ENCODE measurements at places on chromosomes 1 and 21.
A peak's percentile ranks its signal among the peaks of the same experiment; 100 is the strongest.

- no peak for DNase-seq
Observed at GRCh38 chr21:15498455-15498854, 231.3 kb upstream of the USP25 start.

DNA sequence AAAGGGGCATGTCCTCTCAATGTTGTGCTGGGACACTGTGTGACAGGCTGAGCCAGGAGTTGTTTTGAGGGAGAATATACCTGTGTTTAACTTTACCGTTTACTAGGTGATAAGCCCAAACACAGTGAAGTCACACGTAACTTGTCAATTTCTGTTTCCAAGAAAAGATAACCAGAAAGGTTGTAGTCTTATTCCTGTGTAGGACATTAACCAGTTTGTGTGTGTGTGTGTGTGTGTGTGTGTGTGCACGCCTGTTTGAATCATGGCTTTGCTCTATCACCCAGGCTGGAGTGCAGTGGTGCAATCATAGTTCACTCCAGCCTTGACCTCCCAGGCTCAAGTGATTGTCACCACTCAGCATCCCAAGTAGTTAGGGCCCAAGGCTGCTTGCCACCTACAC is 83.6 kb downstream of the MRPS6 start:
- DNase-seq, result no peak

DNA sequence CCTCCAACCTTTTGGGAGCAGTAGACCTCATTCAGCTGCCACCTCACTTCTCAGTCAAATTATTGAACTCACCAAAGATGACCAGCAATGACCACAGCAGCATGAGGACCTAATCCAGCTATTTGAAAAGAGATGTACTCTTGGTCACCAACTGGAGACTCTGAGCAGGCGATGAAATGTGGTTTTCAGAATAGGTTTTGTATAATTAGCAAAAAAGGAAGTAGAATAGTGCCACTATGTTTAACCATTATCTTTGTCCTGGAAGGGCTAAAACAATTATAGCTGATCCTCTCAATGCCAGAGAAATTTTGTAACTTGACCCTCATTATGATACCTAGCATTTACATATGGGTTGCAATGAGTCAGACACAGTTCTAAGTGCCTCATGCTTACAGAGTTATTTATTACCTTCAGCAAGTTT is at the start of gene FCRL2:
Gene FCRL2, minus strand, starts transcription at position 162 of the 421 bp plus-strand sequence. Its CDS starts 59 bp downstream, at position 103.
- DNase-seq, result no peak

- no peak for DNase-seq
Observed at GRCh38 chr21:46121286-46122221, 23.6 kb downstream of the COL6A2 start.

GRCh38 chr1:66831529-66832239 is 30.6 kb upstream of the INSL5 start:
- DNase-seq, result no peak

DNA sequence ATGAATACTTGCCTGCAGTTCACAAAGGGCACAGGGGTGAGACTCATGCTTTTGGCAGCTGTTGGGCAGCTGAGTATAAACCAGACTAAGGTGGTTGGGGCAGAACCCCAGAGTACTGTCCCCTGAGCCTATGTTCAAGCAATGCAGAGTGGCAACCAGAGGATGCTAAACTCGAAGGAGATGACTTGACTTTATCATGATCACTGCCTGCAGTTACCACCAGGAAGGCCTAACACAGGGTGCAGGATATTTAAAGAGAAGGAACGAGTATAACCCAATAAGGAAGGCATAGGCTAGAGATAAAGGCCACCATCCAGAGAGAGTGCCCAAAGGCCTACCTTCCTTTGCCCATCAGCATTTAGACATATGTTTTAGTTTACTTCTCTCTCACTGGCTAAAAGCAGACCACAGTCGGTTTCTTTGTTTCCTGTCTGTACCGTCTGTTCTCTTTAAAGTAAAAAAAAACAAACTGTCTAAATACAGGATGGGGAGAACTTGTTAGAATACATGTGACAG is 83.3 kb downstream of the MPZL1 start:
- no peak for DNase-seq

- no peak for DNase-seq
Observed at GRCh38 chr1:200314085-200314750, 95.6 kb downstream of the ZNF281 start.

GRCh38 chr1:228176024-228176395 is 10.4 kb downstream of the IBA57 start:
- DNase-seq, result no peak

GRCh38 chr1:189205863-189206262 is 1271.8 kb downstream of the BRINP3 start:
- DNase-seq, result no peak

DNA sequence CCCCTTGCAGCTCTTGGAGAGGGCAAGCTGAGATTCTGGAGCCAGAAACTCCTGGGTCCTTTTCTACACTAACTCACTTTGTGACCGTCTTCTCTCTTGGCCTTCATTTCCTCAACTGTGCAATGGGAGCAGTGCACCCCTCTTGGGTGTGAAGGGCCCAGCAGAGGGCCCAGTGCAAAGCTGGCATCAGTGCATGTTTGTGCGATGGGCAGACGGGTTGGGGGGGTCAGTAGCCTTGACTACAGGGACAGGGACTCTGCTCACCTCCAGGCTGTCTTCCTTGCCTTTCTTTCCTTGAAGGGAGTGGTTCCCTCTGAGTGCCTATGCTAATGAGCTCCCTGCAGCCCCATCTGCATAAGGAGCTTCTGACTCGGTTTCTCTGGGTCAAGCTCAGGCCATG is 51.0 kb downstream of the EDN2 start:
- DNase-seq, result no peak

- DNase-seq, result no peak
Observed at GRCh38 chr1:77636864-77637263, 45.6 kb downstream of the ZZZ3 start.

GRCh38 chr1:210907251-210907805 is 226.6 kb downstream of the KCNH1 start:
- no peak for DNase-seq

GRCh38 chr1:158007667-158008386 is 14.4 kb downstream of the KIRREL1 start:
- DNase-seq, result no peak

DNA sequence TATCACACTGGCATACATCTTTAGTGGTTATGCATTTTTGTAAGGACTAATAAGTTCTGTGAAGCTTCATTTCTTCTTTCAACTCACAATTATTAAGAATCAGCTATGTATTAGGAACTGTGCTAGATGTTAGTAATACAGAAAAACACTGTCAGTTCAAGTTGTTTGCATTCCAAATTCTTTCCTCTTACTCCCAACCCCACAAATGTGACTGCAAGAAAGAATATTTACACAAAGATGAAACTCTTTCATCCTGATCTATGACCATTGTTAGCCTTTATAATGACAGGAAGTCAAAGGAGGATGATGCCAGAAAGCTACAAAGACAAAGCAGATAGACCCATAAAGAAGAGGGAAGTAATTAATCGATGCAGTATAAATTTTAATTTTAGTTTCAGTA is 21.0 kb upstream of the GADD45A start:
- no peak for DNase-seq

GRCh38 chr1:18279351-18280074 is 171.9 kb downstream of the IGSF21 start:
- no peak for DNase-seq

DNA sequence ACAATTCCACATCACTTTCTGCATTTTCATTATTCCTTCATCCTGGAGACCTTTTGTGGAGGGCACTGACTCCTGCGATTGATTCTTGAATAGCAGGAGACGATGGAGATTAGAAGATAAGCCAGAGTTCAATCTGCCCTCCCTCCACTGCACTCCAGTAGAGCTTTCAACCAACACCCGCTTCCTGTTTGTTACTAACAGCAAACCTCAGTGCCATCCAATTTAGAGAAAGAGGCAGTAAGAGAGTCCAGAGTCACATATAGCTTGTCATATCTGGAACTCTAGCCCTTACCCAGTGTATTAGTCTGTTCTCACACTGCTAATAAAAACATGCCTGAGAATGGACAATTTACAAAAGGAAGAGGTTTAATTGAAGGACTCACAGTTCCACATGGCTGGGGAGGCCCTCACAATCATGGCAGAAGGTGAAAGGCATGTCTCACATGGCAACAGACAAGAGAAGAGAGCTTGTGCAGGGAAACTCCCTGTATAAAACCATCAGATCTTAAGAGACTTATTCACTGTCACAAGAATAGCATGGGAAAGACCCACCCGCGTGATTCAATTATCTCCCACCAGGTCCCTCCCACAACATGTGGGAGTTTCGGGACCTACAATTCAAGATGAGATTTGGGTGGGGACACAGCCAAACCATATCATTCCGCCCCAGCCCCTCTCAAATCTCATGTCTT is 55.9 kb downstream of the PCBP3 start:
- no peak for DNase-seq

- DNase-seq, result no peak
Observed at GRCh38 chr21:40299451-40299850, 432.2 kb downstream of the PCP4 start.

GRCh38 chr1:222975472-222976122 is 160.8 kb downstream of the DISP1 start:
- no peak for DNase-seq

- no peak for DNase-seq
Observed at GRCh38 chr1:76390456-76390855, 315.9 kb downstream of the ST6GALNAC3 start.

DNA sequence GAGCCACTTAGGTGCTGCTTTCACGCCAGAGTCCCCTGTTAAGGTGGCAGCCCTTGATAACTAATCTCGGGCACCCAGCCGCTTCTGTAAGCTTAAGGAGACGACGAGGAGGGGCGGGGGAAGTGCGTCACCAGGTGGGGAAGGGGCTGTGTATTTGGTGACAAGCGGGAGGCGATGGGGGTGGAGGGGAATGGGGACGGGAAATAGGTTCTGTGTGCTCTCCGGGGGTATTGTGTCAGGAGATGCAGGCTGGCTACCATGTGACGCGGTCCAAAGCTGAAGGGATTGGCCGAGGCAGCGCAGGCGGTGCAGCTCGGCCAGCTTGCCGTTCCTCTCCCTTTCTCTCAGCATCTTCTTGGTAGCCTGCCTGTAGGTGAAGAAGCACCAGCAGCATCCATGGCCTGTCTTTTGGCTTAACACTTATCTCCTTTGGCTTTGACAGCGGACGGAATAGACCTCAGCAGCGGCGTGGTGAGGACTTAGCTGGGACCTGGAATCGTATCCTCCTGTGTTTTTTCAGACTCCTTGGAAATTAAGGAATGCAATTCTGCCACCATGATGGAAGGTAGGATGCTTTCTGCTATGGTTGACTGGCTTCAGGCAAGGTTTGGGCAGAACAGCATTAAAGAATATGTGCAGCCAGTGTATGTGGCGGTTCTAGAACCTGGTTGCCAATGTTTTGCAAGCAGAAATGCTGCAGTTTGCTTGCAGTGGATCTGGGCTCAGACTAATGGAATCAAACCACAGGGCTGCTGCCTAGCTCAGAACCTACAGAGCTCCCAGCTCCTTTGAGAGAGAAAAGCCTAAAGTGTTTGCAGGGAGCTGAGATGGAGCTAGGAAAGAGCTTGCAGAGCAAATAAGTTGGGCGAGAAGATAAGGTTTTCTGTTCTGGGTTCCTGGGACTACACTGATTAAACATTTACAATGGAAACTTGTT is at the start of gene SGIP1:
Gene SGIP1, plus strand, starts transcription at position 350 of the 937 bp plus-strand sequence. Its CDS starts 206 bp downstream, at position 556.
- DNase-seq, result no peak

- no peak for DNase-seq
Observed at GRCh38 chr1:28173151-28173979, 3.1 kb downstream of the PTAFR start.

DNA sequence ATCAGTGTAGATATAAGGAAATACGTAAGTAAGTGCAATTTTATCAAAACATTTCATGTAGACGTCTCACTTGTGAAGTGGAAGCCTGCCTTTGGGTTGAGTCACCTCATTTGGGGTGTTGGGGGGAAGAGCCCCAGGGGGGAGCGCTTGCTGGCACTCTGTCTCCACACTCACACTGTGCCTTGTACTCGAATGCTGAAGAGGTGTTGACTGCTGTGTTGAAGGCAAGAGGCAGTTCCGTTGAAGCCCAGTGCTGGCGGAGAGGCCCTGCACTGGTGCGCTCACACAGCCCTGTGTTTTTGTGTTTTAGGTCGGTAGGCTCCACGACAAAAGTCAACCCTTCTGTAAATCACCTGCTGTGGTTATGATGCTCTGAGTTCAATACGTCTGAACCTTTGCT is 131.9 kb upstream of the COL6A1 start:
- DNase-seq, result no peak

- no peak for DNase-seq
Observed at GRCh38 chr1:117017062-117017461, 15.5 kb downstream of the CD101 start.

DNA sequence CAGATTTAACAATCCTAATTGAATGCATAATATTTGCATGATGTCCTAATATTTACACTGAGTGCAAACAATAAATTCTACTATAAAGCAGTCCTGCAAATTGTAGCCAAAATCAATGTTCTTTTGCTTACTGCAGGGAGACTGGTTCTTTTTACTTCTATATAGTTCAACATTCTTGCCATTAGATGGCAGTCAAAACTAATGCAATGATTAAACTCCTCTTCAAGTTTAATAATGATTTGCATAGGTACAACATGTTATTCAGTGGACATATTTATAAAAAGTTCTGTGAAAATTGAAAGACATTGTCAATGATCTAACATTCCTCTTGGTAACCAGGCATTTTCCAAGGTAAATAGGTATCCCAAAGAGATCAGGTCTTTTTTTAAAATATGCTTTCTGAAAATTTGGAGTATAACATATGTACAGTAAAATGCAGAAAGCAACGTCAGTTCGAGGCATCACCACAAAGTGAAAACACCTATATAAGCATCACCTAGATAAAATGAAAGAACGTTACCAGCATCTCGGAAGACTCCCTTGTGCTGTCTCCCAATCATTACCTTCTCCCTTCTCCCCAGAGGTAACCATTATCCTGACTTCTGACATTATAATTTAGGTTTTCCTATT is 9.8 kb upstream of the FNBP1L start:
- peak; percentile 10 for DNase-seq

DNA sequence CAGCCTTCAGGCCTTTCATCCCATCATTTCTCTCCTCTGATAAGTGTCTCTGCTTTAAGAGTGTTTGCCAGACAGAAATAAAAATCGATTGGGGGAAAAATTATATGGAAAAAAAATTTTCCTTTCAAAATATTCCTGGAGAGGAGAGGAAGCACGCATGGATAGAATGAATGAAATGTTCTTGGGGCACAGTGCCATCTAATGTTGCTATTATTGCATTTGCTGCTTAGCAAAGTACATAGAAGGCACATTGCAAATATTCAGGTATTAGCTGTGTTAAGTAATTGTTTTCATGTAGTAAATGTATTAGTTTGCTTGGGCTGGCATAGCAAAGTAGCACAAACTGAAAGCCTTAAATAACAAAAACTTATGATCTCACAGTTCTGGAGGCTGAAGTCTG is 18.1 kb downstream of the B3GALT5 start:
- no peak for DNase-seq

DNA sequence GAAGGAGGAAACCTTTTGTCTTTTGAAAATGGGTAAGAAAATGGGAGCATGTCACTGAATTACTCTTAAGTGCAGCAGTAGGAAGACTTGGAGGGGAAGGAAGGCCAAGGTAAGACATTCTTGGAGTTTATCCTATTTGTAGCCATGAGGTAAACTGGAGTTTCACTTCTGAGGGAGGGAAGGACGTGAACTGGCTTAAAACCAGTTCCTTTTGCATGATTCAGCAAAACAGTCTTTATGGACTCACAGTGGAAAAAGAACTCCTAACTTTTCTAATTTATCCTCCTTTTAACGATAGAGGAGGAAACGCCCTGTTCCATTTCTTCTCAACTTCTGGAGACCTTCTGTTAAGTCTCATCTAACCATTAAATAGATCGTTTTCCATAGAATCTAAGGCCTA is 2.5 kb downstream of the PRDX6 start:
- no peak for DNase-seq

GRCh38 chr21:36229181-36229580 is 72.6 kb downstream of the DOP1B start:
- DNase-seq, result no peak
